T-helper 2 cell treated with Interferon-gamma antibody and Interleukin-4, amounts not matched to agents 5 μg/mL and 100 μg/mL, for 36 hours (primary cell): ENCODE measurements at places on chromosomes 12 and 14.
A peak's percentile ranks its signal among the peaks of the same experiment; 100 is the strongest.

DNA sequence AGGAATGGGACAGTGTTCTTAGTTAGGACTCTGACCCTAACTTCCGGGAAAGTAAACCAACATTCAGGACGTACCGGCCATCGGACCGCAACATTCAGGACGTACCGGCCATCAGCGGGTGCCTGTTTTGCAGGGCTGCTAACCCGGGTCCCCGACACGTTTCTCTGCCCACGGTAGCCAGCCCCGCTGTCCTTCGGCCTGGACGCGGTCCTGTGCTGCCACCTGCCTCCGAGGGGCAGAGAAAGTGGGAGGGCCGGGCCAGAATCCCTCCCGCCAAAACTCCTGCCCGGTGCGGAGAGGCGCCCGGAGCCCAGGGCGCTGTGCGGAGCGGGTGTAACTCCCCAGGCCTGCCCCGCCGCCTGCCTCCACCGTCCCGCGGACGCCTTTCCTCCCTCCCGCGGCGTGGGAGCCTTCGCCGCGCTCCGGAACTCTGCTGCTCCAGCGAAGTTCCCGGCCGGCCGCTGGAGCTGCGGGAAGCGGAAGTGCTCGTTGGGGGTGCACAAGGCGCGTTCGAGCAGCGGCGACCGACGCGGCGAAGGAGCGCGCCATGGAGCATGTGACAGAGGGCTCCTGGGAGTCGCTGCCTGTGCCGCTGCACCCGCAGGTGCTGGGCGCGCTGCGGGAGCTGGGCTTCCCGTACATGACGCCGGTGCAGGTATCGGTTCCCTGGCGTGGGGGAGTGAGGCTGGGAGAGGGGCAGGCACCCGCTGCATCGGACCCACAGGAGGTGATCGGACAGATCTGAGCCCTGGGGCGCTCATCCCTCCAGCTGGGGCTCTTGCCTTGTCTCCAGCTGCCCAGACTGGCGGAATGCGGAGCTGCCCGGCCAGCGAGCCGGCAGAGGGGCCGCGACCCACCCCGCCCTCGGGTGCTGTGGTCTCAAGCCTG lies at the start of gene DDX55:
Gene DDX55 (plus strand): TSS at position 498 of the 888 bp plus-strand sequence. CDS start 50 bp downstream, at position 548.
- H3K27ac ChIP-seq = peak within 1 kb of the TSS; percentile 94
- H3K4me1 ChIP-seq = peaks cover 18% of the 10 kb centered on the region
- H3K36me3 ChIP-seq = peaks cover 41% of the 10 kb centered on the region
- DNase-seq = peak; percentile 85

GRCh38 chr14:75725481-75725880 lies 64.4 kb downstream of the TTLL5 start:
- no peak overlapping the region for H3K27ac ChIP-seq
- no peak for DNase-seq
- H3K27me3 ChIP-seq = no peaks in the 10 kb centered on the region

DNA sequence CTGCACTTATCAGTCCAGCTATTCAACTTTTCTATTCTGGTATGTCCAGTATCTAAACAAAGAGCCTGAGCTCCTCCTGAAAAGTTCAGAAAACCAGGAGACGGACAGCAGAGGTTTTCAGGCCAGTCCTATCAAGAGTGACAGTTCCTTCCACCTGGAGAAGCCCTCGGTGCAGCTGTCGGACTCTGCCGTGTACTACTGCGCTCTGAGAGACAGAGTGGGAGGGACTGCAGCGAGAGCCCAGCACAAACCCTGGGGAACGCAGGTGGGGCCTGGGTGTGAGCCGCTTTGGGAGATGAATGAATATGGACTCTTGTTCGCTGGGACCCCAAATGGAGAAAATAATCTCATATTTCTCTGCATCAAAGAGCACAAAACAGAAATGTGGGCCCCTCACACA lies 329.8 kb upstream of the OR4E1 start:
- H3K4me1 ChIP-seq = peaks cover 33% of the 10 kb centered on the region
- peaks cover 7% of the 10 kb centered on the region for H3K36me3 ChIP-seq
- no peak for DNase-seq
- H3K4me3 ChIP-seq = peak overlapping the region; percentile 67
- peak overlapping the region; percentile 86 for H3K27ac ChIP-seq

DNA sequence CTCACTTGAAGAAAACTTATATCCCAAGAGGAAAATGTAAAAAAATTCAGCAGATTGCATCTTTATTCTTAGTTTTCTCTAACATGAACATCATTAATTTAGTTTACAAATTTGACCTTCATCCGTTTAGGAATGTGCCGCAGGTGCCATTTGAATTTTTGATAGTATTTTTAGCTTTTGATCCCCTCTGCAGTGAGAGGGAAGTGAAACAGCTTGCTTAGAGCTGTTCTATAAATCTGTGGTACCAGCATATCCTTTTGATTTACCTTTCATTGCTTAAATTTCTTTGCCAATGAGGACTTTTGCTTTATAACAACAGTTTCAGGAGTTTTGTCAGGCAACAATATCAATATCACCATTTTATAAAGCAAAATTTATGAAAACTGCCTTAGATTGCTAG lies 32.7 kb downstream of the DUSP6 start:
- no peaks in the 10 kb centered on the region for H3K27me3 ChIP-seq
- no peak overlapping the region for H3K4me3 ChIP-seq
- DNase-seq = no peak
- H3K4me1 ChIP-seq = peaks cover 29% of the 10 kb centered on the region
- H3K36me3 ChIP-seq = no peaks in the 10 kb centered on the region

DNA sequence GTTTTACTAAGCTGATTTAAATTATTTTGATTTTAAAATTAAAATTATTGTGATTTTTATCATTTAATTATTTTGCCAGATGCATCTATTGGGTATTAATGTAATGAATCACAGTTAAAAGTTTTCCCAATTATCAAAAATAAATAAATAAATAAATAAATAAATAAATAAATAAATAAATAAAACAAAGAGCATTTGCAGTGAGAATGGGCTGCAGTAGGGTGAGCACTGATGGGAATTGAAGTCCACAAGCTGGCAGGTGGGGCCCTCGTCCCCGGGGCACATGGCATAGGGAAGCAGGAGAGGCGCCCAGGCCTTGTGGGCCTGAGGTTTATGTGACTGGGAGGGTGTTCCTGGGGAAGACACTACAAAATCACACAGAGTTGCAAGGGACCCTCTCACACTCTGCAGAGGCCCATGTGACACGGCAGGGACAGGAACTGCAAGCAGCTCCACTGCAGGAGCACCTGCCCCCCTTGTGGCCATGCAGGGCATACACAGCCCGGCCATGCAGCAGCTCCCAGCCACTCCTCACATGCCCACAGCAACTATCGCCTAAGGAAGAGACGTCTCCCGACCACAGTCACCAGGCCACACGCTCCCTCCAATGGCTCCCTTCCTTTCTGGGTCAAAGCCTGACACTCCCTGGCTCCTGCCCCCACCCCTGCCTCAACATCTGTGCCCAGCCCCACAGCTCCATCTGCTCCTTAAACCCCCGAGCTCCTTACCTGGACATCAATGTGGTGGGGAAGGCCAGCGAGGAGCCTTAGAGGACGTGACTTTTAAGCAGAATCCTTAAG lies 256.3 kb upstream of the SFSWAP start:
- DNase-seq = no peak
- H3K36me3 ChIP-seq = no peaks in the 10 kb centered on the region
- no peak overlapping the region for H3K4me3 ChIP-seq
- H3K27ac ChIP-seq = no peak overlapping the region

GRCh38 chr14:79420725-79421124 lies 790.6 kb downstream of the DIO2 start:
- H3K4me3 ChIP-seq = no peak overlapping the region
- H3K4me1 ChIP-seq = no peaks in the 10 kb centered on the region
- H3K27me3 ChIP-seq = no peaks in the 10 kb centered on the region
- no peak overlapping the region for H3K27ac ChIP-seq
- H3K36me3 ChIP-seq = no peaks in the 10 kb centered on the region

GRCh38 chr14:90608281-90608680 lies 207.9 kb downstream of the TTC7B start:
- H3K36me3 ChIP-seq = no peaks in the 10 kb centered on the region
- peaks cover 15% of the 10 kb centered on the region for H3K27me3 ChIP-seq
- no peak for DNase-seq
- H3K4me3 ChIP-seq = no peak overlapping the region

GRCh38 chr14:100010679-100011078 lies 54.5 kb upstream of the EVL start:
- H3K36me3 ChIP-seq = peaks cover 3% of the 10 kb centered on the region
- no peak for DNase-seq
- no peak overlapping the region for H3K27ac ChIP-seq
- H3K27me3 ChIP-seq = peaks cover 19% of the 10 kb centered on the region

DNA sequence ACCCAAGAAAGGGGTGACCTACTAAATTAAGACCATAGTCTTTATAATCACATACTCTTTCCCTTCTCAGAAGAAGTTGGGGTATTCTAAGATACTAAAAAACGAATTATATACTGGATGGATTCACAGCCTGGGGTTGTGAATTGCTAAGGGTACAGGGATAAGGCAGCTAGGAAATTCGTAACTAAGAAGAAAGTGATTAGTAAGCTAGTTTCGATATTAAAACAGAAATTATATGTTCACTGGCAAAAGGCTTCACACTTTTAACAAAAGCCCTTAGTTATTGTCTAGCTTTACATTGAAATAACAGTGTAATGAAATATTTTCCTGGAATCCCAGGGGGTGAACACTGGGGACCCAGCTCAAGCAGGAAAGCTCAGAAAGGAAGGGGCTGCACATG lies 35.5 kb upstream of the DYRK2 start:
- H3K36me3 ChIP-seq = no peaks in the 10 kb centered on the region
- H3K4me1 ChIP-seq = no peaks in the 10 kb centered on the region
- no peak overlapping the region for H3K4me3 ChIP-seq
- peaks cover 18% of the 10 kb centered on the region for H3K27me3 ChIP-seq
- no peak overlapping the region for H3K27ac ChIP-seq

GRCh38 chr12:57470970-57471656 lies 8.6 kb downstream of the ARHGAP9 start:
- DNase-seq = no peak
- no peaks in the 10 kb centered on the region for H3K27me3 ChIP-seq
- H3K36me3 ChIP-seq = peaks cover 54% of the 10 kb centered on the region
- H3K4me3 ChIP-seq = no peak overlapping the region
- H3K27ac ChIP-seq = no peak overlapping the region

DNA sequence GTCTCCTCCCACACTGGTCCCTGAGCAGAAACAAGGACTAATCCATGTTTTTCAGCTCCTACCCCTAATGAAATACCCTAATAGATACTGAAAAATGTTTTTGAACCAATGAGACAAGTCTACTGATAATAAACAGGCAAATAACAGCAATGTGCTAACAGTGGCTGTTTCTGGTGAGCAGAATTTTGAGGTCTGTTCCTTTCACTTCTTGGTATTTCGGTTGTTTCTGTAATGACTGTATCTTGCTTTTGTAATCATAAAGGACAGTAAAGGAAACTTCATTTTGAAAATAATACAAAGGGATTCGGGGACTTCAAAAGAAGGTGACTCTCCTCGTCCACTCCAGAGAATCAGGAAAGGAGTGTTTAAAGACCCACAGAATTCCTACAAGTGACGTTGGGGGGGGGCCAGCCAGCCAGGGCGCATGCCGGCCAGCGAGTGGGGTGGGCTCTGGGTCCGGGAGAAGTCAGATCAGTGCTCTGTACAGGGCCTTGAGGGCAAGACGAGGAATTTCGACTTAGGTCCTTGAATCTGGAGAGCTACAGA lies 1.1 kb upstream of the CD9 start:
- no peak for DNase-seq
- peaks cover 42% of the 10 kb centered on the region for H3K27me3 ChIP-seq
- no peaks in the 10 kb centered on the region for H3K36me3 ChIP-seq
- H3K4me3 ChIP-seq = peak overlapping the region; percentile 25

DNA sequence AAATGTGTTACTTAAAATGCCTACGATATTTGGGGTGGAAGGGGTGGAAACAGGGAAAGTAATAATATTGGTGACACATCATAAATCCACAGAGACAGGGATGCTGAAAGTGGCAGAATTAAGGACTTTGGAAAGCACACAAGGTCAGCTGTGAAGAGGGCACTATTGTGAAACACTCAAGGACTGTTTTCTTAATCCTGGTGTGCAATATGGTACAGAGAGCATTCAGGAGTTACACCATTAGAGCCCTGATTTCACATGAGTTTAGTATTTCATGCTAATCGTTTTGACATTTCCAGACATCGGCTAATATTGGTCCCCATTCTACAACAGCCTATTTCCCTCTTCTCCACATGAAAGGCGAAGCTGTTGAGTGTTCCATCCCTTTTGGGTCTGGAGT lies 219.2 kb downstream of the MSRB3 start:
- H3K27me3 ChIP-seq = no peaks in the 10 kb centered on the region
- no peaks in the 10 kb centered on the region for H3K36me3 ChIP-seq
- H3K27ac ChIP-seq = no peak overlapping the region
- no peak for DNase-seq

- H3K4me3 ChIP-seq = no peak overlapping the region
- H3K27ac ChIP-seq = no peak overlapping the region
- H3K4me1 ChIP-seq = no peaks in the 10 kb centered on the region
- no peak for DNase-seq
- H3K36me3 ChIP-seq = no peaks in the 10 kb centered on the region
These were observed 407.3 kb upstream of the FLRT2 start for GRCh38 chr14:85122690-85123089.

- H3K27me3 ChIP-seq = no peaks in the 10 kb centered on the region
- H3K27ac ChIP-seq = no peak overlapping the region
- H3K4me1 ChIP-seq = no peaks in the 10 kb centered on the region
- no peak for DNase-seq
- H3K4me3 ChIP-seq = no peak overlapping the region
- no peaks in the 10 kb centered on the region for H3K36me3 ChIP-seq
These were observed 254.8 kb downstream of the PRKD1 start for GRCh38 chr14:29672831-29673230.
